ENCODE measurements at places on chromosomes 13 and 19. TPM values are rescaled to one million over a fixed set of nuclear protein-coding genes. Genes with fewer than 3 reads are reported as not detected.

The GNA15 gene
- total RNA-seq: 32.8 TPM

The ZNF708 gene
- 13.0 TPM for total RNA-seq

The APOC4 gene
- total RNA-seq: not detected

The IL17D gene
- 0.30 TPM for total RNA-seq

DNA sequence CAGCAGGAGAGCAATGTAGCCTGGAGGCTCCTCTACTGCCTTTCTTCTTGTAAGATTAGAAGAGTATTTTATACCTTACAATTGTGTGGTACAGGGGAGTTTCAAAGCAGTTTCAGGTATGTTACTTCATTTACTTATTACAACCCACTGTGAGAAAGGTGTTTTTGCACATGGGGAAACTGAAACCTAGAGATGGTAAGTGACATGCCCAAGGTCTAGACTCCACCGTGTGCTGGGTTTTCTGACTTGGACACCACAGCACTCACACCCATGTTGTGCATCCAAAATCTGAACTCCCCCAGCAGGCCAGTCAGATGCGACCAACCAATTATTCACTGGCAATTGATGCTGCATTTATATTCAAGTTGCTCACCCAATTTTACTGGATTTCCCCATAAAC, 22.8 kb downstream of the ERICH6B start:
- H3K36me3 ChIP-seq: no peaks in the 10 kb centered on the region
- H3K4me1 ChIP-seq: peaks cover 10% of the 10 kb centered on the region
- H3K27me3 ChIP-seq: peaks cover 16% of the 10 kb centered on the region
- no peak overlapping the region for H3K4me3 ChIP-seq
- DNase-seq: no peak

DNA sequence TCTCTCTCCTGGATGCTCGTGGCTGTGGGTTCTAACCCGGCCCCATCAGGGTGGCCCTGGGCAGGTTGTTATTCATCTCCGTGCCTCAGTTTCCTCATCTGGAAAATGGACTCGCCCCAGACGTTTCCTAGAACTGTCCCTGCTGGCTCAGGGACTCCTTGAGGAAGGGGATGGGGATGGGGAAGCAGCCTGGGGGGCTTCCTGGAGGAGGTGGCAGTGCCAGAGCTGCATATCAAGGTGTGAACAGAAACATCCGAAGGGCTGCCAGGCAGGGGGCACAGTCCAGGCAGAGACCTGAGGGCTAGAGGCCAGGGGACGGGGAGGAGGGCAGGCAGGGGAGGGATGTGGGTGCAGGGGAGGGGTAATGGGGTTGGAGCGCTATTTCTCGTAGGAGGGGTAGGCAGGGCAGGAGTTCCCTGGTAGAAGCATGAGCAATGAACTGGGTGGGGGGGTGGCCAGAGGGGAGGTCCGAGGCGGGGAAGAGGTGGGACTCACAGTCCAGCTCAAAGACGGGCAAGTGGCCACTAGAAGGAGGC, 3.6 kb upstream of the ELANE start:
- peaks cover 2% of the 10 kb centered on the region for H3K36me3 ChIP-seq
- H3K27me3 ChIP-seq: peaks cover 31% of the 10 kb centered on the region
- DNase-seq: no peak
- H3K27ac ChIP-seq: no peak overlapping the region
- no peak overlapping the region for H3K4me3 ChIP-seq
- H3K4me1 ChIP-seq: peaks cover 5% of the 10 kb centered on the region

GRCh38 chr13:102770435-102770834, 3.2 kb downstream of the TEX30 start:
- H3K4me1 ChIP-seq: peaks cover 52% of the 10 kb centered on the region
- no peak overlapping the region for H3K27ac ChIP-seq
- no peak overlapping the region for H3K4me3 ChIP-seq
- no peak for DNase-seq

DNA sequence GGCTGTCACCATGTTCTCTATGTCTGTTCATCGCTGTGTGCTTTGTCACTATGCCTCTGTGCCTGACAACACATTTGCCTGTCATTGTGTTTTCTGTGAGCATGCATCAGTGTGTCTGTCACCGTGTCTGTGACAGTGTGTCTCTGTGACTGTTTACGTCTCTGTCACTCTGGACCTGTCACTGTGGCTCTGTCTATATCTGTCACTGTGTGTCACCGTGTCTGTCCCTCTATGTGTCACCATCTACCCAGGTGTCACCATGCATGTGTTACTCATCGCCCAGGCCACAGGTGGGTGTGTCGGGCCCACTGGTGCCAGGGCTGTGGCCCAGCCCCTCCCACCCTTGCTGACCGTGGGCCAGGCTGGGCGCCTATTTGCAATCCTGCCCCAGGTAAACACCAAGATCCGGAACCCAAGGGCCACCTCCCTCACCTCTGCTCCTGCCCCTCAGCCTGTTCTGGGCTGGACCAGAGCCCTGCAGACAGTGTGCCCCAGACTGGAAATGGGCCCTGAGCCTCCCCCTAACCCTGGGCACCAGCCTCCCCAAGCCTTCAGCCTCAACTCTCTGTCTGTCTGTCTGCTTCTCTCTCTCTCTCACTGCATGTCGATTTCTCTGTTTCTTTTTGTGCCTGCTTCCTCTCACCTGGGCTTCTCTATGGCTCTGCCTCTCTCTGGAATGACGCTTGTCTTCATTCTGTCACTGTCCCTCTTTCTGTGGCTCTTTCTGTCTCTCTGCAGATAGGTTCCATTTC, 7.7 kb downstream of the IRF2BP1 start:
- H3K4me1 ChIP-seq: peaks cover 47% of the 10 kb centered on the region
- H3K27ac ChIP-seq: no peak overlapping the region

DNA sequence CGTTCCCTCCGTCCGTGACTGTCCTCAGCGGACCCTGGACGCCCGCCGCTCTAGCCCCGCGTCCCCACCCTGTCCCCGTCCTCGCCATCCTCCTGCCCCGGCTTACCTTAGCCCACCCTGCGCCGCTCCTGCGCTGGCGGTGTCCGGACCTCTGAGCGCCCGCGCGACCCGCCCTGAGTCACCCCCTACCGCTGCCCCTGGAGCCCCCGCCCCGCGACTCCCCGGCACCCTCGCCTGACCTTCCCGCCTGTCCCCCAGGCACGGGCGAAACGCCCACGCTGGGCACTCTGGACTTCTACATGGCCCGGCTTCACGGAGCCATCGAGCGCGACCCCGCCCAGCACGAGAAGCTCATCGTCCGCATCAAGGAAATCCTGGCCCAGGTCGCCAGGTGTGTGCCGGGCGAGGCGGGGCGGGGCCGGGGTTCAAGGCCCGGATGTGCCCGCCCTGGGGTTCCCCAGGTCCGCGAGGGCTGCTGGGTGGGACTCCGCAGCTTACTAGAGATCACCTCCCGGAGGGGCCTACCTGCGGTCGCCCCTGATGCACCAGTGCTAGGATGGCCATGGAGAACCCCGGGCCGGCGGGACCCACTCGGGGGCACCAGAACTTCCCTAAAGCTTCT, 5.1 kb downstream of the HMG20B start:
- no peak overlapping the region for H3K27ac ChIP-seq
- no peak for DNase-seq
- peaks cover 2% of the 10 kb centered on the region for H3K36me3 ChIP-seq
- H3K27me3 ChIP-seq: no peaks in the 10 kb centered on the region

DNA sequence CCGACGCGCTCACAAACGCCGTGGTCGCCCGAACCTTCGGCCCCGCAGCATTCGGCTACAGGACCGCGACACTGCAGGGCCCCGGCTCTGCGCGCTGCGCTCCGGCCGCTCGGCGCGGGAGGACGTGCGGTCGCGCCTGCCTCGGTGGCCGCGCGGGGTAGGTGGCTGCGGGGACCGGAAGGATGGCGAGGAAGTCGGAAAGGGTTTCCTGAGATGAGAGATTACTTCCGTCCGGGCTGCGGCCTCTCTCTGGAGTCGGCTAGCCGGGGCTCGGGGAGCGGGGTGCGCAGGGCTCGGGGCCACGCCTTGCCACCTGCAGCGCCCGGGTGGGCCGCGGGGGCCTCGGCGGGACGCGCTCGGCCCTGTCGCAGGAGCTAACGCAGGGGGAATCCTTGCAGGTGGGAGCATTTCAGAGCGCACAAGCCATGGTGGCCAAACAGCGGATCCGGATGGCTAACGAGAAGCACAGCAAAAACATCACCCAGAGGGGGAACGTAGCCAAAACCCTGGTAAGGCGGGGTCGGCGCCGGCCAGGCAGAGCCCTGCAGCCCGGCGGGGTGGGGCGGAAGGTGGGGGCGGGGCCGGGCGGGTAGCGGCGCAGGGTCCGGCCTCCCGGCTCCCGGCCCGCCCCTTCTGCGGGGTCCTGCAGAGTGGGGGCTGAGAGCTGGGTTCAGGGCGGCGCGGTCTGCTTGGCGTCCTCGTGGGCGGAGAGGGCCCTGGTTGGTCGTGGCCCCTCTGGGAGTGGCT, at the start of gene SERP2:
TSS of gene SERP2 (plus strand) at position 224 of the 747 bp plus-strand sequence. CDS start at position 426, 202 bp downstream.
- peak within 1 kb of the TSS; percentile 61 for H3K4me3 ChIP-seq
- peaks cover 34% of the 10 kb centered on the region for H3K27me3 ChIP-seq
- peaks cover 2% of the 10 kb centered on the region for H3K36me3 ChIP-seq
- no peak within 1 kb of the TSS for H3K27ac ChIP-seq
- peak; percentile 28 for DNase-seq

Measured in activated T-cell treated with anti-CD3 and anti-CD28 coated beads, Interleukin-2, amount 50 U/mL, for 72 hours (primary cell).